KBM-7 (cell line): ENCODE measurements at places on chromosomes 12 and 14.

- no peak for DNase-seq
Measured at GRCh38 chr14:34122081-34122480, 171.2 kb upstream of the EGLN3 start.

DNA sequence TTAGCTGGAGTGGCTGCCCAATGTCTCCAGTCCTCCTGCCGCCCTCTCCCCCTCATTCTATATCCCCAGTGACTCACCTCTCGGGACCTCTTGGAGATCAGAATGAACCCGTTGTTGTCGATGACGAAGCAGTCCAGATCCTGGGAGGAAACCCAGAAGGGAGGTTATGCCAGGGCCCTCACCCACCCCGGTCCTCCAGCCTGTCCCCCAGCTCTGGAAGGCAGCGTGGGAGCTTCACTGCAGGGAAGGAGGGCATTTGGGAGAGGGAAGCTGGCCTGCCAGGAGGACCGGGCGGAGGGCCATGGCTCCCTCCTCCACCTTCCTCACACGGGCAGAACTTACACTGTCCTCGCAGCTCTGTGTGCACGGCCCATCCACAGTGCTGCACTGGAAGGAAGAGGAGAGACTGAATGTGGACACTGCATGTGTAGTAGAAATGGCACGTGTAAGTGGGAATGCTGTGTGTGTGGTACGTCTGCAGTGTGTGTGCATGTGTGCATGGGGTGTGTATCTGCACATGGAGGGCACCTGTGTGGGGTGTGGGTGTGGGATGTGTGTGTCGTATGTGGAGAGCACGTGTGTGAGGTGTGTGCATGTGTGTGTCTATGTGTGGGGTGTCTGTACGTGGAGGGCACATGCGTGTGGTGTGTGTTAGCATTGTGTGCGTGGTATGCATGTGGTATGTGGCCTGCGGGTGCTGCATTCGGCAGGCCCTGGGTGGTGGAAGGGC, 10.0 kb upstream of the LRTM2 start:
- DNase-seq, result no peak

DNA sequence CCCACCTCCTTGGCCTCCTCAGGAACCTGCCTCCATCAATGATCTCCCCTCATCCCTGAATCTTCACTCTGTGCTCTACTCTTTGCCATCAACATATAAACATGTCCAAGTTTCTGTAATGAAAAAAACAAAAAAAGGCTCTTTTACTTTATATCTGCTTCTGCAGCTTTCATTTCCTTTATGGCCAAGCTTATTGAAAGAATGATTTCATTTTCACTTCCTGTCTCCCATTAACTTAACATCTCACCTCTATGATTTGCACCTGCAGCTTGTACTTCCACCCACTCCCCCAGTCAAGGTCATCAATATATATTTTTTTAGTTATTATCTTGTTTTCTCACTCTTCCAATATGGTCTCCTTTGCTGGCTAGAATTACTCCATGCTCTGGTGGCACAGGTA, 15.6 kb upstream of the RNU6-7 start:
- no peak for DNase-seq

DNA sequence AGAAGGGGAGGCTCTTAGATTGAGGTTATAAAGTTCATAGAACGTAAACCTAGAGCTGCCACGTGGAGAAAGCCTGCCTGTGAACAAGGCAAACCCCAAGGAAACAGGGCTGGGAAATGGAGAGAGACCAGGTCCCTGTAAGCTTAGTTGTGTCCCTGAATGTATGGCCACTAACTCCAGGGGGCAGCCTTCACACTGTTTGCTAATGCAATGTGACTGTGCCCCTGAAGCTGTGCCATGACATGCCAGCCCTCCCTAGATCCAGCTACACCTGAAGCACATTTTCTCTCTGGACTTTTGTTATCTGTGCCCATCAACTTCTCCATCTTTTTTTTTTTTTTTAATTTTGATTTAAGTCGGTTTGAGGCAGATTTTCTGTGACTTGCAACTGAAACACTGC, 60.6 kb upstream of the TMCC3 start:
- peak; percentile 55 for DNase-seq

DNA sequence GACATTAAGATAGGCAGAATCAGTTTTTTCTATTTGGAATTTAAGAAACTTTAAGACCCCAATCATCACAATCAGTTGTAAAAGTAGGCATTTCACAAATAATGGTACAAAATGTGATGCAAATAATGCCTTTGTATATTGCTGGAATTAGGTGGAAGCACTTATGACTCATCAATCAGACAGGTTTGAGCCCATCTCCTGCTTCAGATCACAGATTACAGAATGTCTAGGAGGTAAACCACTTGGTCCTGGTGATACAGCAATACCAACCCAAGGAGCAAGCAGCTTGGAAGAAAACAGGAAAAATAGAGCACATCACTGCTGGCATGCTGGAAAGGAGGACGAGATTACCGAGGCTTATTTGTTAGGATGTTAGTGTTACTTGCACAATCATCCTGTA, 57.6 kb downstream of the C12orf56 start:
- no peak for DNase-seq

GRCh38 chr12:89664441-89664840, 44.2 kb downstream of the ATP2B1 start:
- no peak for DNase-seq

GRCh38 chr14:99420711-99421110, 59.9 kb downstream of the SETD3 start:
- DNase-seq, result no peak

DNA sequence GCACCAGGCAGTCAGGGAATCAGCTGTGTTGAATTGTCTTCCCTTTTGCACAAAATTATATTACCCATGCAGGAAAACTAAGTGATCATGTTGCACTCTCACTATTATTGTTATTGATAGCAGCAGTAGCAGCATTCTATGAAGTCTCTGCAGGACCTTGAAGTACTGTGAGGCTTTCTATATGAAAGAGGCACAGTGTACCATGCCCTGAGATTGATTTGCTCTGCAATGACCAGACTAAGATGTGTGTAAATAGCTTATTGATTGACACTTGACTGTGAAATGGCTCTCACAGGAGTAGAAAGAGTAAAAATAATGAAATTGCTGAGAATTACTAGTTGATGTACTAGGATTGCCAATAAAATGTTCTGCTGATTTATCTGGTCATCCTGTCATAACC, 99.9 kb downstream of the KICS2 start:
- DNase-seq, result no peak

- DNase-seq, result no peak
Measured at GRCh38 chr14:64639340-64639821, 64.8 kb upstream of the PLEKHG3 start.

DNA sequence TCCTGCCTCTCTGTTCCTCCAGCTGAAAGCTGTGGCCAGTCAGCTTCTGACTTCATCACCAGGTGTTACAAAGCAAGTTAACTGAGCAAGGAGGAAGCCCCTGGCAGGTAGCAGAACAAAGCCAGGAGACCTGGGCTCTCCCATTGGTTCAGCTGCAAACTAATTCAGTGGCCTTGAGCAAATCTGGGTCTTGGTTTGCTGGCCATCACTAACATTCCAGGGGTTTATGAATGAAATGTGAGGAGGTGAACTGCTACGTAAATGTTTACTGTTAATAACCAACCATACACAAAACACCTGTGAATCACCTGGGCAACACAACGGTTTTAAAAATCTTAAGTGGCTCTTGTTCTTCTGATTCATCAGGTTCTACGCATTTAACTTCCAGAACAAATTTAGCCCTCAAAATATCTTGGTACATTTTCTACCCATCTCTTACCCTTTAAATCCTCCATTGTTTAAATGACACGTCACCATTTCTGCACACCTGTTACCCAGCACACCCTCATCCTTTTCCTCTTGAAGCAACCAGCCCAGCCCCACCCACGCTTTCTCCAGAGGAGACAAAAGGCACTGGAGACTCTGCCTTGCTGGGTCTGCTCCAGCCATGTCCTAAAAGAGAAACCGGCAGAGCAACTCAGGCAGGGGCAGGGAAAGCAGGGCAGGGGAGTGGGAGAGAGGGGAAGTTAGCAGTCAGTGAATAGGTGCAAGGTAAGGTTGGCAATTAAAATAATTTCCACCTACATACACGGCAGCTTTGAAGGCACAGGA, 49.3 kb upstream of the TSPAN11 start:
- no peak for DNase-seq

GRCh38 chr14:54117396-54117795, 160.8 kb upstream of the BMP4 start:
- no peak for DNase-seq

GRCh38 chr12:67091678-67092077, 177.5 kb upstream of the CAND1 start:
- no peak for DNase-seq

GRCh38 chr12:62793256-62794217, 141.4 kb downstream of the PPM1H start:
- peak; percentile 91 for DNase-seq
